Osteoblast (primary cell): ENCODE measurements at places on chromosomes 6 and 20. TPM values are rescaled to one million over a fixed set of nuclear protein-coding genes. Genes with fewer than 3 reads are reported as not detected.

Gene SASH1
- 61.0 and 71.7 TPM in 2 replicates for total RNA-seq

Gene CHRNA4
- total RNA-seq = not detected in 2 replicates

Gene PDRG1
- total RNA-seq = 2.2 and 2.7 TPM in 2 replicates

Gene RNF144B
- total RNA-seq = 4.4 and 5.8 TPM in 2 replicates

Gene NPEPL1
- 26.8 and 29.7 TPM in 2 replicates for total RNA-seq

Gene SOX18
- under 0.01 TPM in 2 replicates for total RNA-seq

Gene KHDC3L
- total RNA-seq = not detected in 2 replicates

Gene COL19A1
- under 0.01 TPM in 1 of 2 replicates, not detected in the other for total RNA-seq

Gene ANKRD6
- total RNA-seq = 11.2 and 11.5 TPM in 2 replicates

Gene ENPP4
- total RNA-seq = 6.5 and 10.0 TPM in 2 replicates

Gene CDH26
- under 0.01 and 0.29 TPM in 2 replicates for total RNA-seq

Gene C6orf132
- total RNA-seq = 2.9 TPM in 2 replicates

Gene PTK6
- total RNA-seq = under 0.01 TPM in 1 of 2 replicates, not detected in the other

Gene NKX2-2
- total RNA-seq = under 0.01 TPM in 1 of 2 replicates, not detected in the other

Gene MARCKS
- 535 and 570 TPM in 2 replicates for total RNA-seq

Gene HEY2
- total RNA-seq = 2.2 and 2.4 TPM in 2 replicates

Gene BPIFB2
- total RNA-seq = not detected in 2 replicates

Gene CFAP61
- total RNA-seq = not detected in 2 replicates
